ENCODE measurements at places on chromosomes 6 and 20. TPM values are rescaled to one million over a fixed set of nuclear protein-coding genes. Genes with fewer than 3 reads are reported as not detected.

Gene ISM1
- 5.0 TPM for total RNA-seq

Gene HELZ2
- 35.1 TPM for total RNA-seq

Gene CENPB
- total RNA-seq = 63.0 TPM

DNA sequence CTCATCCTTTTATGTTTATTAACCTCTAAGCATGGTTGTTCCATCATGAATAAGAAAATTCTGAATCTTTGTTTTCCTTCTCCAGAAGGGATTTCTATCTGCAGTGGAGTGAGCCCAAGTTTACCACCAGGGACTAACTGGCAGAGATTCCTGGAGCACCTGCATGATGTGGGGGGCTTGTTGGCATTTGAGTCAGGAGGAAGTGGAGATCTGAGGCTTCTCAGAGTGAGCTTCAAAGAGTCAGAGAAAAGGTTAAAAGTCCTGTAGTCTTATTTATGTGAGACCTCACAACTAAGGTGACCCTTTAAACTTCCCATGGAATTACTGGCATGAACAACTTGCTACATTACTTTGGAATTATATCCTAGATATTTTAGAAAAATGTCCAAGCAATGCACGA, 138.1 kb upstream of the SLC24A3 start:
- peaks cover 3% of the 10 kb centered on the region for H3K4me1 ChIP-seq
- DNase-seq = no peak
- no peak overlapping the region for H3K4me3 ChIP-seq
- peaks cover 36% of the 10 kb centered on the region for H3K27me3 ChIP-seq
- H3K36me3 ChIP-seq = no peaks in the 10 kb centered on the region

GRCh38 chr6:89862698-89863097, 31.6 kb upstream of the GJA10 start:
- peaks cover 64% of the 10 kb centered on the region for H3K36me3 ChIP-seq
- H3K27ac ChIP-seq = no peak overlapping the region
- no peak overlapping the region for H3K4me3 ChIP-seq
- no peaks in the 10 kb centered on the region for H3K27me3 ChIP-seq
- no peaks in the 10 kb centered on the region for H3K4me1 ChIP-seq

- no peak overlapping the region for H3K4me3 ChIP-seq
- H3K36me3 ChIP-seq = no peaks in the 10 kb centered on the region
- H3K4me1 ChIP-seq = peaks cover 17% of the 10 kb centered on the region
- H3K27ac ChIP-seq = no peak overlapping the region
- no peak for DNase-seq
These were observed 83.9 kb upstream of the AFDN start for GRCh38 chr6:167742719-167743303.

GRCh38 chr6:43143235-43144128, 27.6 kb upstream of the SRF start:
- DNase-seq = peak; percentile 87
- peak overlapping the region; percentile 96 for H3K27ac ChIP-seq
- no peaks in the 10 kb centered on the region for H3K27me3 ChIP-seq

DNA sequence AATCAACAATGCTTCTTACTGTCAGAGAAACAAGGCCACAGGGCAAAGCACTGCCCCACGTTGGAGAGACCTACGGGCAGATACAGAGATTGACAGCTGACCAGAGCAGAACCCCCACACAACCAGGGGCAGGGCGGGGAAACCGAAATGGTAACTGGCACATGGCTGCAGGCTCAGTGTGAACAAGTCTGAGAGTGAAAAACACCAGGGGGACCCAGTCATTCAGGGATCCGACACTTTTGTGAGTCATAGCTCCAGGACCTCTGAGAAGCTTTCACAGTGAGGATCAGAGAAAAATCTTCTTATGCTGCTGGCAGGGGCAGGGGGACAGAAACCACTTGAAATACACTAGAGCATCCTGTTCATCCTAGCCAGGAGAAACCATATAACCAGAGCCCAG, 254.2 kb downstream of the C6orf118 start:
- no peak for DNase-seq
- H3K27ac ChIP-seq = no peak overlapping the region
- H3K4me1 ChIP-seq = no peaks in the 10 kb centered on the region
- H3K27me3 ChIP-seq = no peaks in the 10 kb centered on the region

GRCh38 chr20:37226889-37227288, 34.7 kb downstream of the GHRH start:
- H3K27ac ChIP-seq = no peak overlapping the region
- no peaks in the 10 kb centered on the region for H3K4me1 ChIP-seq
- no peak overlapping the region for H3K4me3 ChIP-seq
- H3K27me3 ChIP-seq = no peaks in the 10 kb centered on the region

DNA sequence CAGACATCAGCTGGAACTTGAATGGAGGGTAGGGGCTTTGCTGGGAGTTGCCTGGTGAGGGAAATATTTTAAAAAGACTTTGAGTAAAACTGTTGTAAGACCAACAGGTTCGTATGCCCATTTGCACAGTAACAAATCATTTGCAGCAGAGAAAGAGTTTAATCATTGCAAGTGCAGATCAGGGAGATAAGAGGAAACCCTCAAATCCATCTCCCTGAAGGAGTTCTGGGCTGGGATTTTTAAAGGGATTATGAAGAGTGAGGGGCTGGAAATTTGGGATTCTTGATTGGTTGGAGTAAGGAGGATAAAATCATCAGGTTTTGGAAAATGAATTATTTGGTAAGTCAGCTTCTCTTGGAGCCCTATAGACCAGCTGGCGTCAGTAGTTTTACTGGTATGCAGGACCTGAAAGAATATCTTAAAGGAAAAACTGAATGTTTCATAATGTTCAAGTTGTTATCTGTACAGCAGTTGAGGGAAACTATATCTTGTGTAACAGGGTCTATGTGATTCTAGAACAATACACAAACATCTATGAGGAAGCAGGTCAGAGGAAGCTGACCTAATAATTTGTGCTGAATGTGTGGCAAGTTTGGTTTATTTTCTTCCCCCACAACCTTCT, 295.5 kb downstream of the PLCB1 start:
- H3K27me3 ChIP-seq = no peaks in the 10 kb centered on the region
- no peak overlapping the region for H3K4me3 ChIP-seq
- H3K36me3 ChIP-seq = no peaks in the 10 kb centered on the region
- peaks cover 27% of the 10 kb centered on the region for H3K4me1 ChIP-seq
- no peak for DNase-seq
- H3K27ac ChIP-seq = no peak overlapping the region

DNA sequence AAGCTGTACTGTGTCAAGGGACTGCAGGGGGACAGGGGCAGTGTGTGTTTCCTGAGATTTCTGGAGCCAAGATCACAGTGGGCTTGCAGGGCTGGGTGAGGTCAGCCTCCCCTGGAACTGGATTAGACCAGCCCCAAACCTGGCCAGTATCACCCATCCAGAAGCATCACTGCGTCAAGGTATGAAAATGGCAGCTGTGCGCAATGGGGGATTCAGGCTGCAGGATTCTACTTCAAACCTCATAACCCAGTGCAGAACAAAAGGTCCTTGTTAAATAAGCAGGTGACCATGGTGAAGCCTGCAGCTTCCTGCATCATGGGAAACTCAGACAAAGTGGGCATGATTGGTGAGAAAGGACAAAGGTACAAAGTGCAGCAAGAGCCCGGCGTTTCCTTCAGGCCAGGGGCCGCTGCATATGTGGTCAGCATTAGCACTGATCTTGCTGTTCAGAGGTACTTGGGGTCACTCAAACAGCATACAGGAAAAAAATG, 33.4 kb downstream of the TRAF3IP2 start:
- H3K4me1 ChIP-seq = peaks cover 58% of the 10 kb centered on the region
- no peak for DNase-seq
- H3K27me3 ChIP-seq = no peaks in the 10 kb centered on the region
- H3K4me3 ChIP-seq = peak overlapping the region; percentile 22
- peak overlapping the region; percentile 76 for H3K27ac ChIP-seq
- H3K36me3 ChIP-seq = peaks cover 16% of the 10 kb centered on the region

GRCh38 chr20:50050660-50051308, 62.2 kb downstream of the UBE2V1 start:
- no peak overlapping the region for H3K4me3 ChIP-seq
- no peaks in the 10 kb centered on the region for H3K27me3 ChIP-seq
- no peak for DNase-seq
- H3K4me1 ChIP-seq = peaks cover 19% of the 10 kb centered on the region

DNA sequence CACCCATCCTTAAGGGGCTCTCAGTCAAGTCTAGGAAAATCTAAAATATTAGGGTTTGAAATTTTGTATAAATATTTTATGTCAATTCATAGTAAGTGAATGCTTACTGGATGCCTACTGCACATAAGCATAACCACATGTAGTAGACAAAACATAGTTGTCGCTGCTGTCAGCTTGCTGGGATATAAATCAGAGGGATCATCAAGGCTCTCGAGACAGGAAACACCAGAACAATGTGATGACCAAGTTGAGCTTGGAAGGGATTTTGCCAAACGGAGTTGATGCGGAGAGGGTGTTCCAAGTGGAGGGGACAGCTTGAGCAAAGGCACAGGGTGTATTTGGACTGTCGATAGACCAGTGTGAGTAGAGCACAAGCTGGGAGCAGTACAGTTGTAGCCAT, 105.8 kb upstream of the SUPT3H start:
- no peak overlapping the region for H3K27ac ChIP-seq
- no peaks in the 10 kb centered on the region for H3K36me3 ChIP-seq
- peaks cover 33% of the 10 kb centered on the region for H3K4me1 ChIP-seq
- H3K27me3 ChIP-seq = no peaks in the 10 kb centered on the region

DNA sequence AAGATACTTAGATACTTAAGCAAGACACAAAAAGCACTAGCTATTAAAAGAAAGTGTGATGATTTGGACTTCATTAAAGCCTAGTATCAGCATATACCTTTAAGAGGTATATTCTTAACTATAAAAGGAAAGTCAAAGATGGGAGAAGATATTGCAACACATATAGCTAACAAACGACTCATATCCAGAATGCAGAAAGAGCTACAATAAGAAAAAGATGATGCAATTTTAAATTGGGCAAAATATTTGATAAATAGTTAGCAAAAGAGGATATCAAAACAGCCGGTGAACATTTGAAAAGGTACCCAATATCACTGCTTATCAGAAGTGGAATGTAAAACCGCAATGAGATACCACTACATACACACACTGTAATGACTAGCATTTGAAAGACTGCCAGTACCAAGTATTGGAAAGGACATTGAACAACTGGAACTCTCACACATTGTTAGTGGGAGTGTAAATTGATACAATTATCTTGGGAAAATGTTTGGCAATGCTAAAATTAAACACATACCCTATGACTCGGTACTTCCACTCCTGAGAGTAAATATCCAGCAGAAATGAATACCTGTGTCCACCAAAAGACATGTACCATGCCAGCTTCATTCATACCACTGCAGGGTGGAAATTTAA, 25.7 kb downstream of the MUC22 start:
- H3K27ac ChIP-seq = no peak overlapping the region
- peaks cover 9% of the 10 kb centered on the region for H3K27me3 ChIP-seq
- no peak for DNase-seq
- no peaks in the 10 kb centered on the region for H3K36me3 ChIP-seq
- no peak overlapping the region for H3K4me3 ChIP-seq

DNA sequence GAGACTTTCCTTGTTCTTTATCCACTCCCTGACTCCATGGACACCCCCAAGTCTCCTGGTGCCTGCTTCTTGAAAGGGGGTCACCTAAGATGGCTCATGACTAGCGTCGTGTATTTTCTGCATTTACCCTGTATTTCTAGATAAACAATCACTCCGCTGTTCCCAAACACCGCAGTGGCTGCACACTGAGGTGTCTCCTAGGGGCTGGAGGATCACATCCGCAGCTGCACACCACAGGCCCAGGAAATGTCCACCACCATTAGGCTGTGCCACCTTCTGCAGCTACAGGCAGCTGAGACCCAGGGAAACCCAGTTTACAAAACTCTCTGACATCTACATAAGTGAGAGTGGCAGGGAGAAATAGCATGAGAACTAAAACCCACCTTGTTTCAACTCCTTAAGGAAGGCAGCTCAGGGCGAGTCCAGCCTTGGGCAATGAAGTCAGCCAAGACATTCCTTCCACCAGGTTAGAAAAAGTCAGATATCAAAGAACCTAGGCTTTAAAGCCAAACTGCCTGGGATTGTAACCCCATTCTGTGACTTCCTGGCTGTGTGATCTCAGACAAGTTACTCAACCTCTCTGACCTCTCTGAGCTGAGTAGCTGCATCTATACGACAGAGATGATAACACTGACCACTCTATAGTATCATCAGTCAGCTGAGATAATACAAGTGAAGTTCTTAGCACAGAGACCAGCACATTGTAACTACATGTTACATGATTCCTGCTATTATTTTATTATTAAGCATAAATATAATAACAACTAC, 102.2 kb downstream of the SNX5 start:
- DNase-seq = no peak
- no peak overlapping the region for H3K27ac ChIP-seq

DNA sequence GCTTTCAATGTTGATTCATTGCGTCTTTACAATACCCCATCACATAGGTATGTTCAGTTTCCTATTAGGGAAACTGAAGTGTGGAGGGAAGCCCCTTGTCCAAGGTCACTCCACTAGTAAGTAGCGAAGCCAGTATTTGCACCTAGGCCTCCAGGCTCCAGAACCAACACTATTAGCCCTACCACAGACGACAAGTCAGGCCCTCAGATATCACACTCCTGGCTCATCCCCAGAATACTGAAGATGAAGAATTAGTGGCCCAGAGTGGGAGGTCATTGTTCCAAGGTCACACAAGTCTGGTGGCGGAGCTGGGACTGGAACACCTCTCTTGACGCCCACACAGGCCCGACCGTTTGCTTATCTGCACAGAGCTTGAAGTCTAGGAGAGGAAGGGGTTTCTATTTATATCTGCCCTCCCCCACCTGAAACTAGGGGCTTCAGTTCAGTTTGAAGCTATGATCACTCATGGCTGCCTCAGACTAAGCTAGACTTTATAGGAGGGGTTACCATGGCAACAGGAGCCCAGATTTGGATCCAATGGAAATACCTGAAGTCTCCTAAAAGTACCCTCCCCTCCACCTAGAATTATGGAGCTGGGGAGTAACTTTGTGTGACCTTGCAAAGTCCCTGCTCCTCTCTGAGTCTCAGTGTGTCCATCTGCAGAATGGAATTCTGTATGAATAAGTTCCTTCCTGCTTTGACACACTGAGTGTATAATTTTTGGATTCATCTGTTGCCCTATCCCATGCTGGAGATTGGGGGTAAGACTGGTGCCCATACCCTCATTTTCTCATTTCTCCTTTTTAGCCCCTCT, 2.2 kb downstream of the SNTA1 start:
- H3K4me3 ChIP-seq = peak overlapping the region; percentile 34
- no peaks in the 10 kb centered on the region for H3K27me3 ChIP-seq
- peaks cover 16% of the 10 kb centered on the region for H3K4me1 ChIP-seq

Data from mesothelial cell of epicardium (in vitro differentiated cells).